ENCODE measurements at places on chromosomes 16 and 17.

DNA sequence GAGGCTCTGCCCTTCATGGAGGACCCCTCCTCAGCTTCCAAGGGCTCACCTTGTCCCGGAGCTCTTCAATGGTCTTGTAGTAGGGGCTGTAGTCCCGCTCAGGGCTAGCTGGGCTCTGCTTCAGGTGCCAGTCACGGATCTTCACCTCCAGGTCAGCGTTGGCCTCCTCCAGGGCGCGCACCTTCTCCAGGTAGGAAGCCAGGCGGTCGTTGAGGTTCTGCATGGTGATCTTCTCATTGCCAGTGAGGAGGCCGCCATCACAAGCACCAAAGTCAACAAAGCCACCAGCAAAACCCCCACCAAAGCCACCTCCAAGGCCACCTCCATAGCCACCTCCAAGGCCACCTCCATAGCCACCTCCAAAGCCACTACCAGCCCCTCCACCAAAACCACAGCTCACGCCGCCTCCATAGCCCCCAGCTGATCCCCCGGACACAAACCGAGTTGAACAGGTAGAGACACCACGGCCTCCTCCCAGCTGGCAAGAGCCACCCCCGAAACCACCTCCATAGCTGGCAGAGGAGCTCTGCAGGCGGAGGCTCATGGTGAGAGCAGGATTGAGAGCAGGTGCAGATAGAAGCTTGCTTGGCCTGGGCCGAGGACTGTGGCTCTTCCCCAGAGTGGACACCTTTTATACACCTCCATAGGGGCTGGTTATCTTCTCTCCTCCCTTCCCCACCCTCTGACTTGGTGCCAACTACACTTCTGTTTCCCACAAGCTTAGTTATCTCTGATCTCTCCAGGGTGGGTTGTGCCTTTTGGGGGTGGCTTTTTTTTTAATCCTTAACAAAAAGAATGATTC, at the start of gene KRT13:
KRT13 (minus strand) TSS at position 606 of the 802 bp plus-strand sequence; CDS start at position 544, 62 bp downstream.
- DNase-seq: no peak

DNA sequence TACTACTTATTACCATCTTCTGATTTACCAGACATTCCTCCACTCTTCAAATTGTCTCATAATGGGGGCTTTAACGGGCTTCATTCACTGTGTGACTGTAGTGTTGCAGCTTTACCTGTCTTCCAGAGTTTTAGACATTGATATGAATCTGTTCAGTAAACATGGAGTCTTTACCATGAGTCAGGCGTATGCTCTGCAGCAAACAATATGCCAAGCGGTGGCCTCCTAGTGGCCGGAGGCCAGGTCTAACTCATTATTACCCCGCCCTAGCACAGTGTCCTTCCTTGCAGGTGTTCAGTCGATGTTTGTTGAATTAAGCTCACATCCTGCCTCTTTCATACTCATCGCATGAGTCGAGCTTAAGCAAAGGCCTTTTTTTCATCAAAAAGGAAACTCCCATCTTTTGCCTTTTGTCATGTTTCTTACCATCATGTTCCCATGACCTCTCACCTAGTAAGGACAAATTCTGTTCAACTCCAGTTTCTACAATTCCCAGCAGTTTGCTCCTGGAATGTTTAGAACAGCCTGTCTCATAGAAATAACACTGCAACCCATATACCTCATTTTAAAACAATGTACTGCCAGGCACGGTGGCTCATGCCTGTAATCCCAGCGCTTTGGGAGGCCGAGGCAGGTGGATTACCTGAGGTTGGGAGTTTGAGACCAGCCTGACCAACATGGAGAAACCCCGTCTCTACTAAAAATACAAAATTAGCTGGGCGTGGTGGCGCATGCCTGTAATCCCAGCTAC, 39.4 kb downstream of the TUBD1 start:
- peak; percentile 88 for DNase-seq

- DNase-seq: peak; percentile 21
Observed at GRCh38 chr17:60102632-60103096, 23.9 kb upstream of the HEATR6 start.

- no peak for DNase-seq
Observed at GRCh38 chr16:56684256-56684925, 2.1 kb downstream of the MT1X start.

DNA sequence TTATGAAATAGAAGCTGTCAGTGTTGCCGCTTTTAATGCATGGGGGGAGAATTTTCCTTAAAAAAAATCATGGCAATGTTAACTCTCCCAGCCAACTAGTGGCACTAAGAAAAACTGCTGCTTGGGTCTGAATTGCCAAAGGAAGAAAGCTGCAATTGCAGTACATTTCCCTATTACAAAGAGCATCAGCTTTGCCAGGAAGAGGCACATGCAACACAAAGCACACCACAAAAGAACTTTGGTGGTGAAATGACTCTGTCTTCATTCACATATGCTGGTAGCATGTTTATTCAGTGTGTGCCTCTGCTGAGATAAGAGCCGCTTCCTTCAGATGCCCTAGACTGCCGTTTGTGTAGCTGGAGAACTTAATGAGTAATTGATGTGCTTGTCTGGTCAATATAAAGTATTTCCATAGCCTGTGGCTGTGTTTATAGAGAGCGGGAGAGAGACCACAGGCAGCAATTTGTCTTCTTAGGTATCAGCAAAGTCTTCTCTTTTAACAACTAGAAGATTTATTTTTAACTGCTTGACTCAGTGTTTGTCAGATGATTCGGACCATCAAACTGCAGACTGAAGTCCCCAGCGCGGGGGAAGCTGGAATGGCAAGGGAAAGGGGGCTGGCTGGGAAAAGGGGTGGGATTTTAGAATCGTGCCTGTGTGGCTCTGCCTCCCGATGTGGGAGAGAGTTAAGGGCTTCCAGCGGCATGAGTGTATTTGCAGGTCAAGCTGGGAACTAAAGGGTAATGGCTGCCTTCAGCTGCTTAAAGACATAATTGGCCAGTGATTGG, 115.1 kb downstream of the MRTFB start:
- peak; percentile 3 for DNase-seq

- no peak for DNase-seq
Observed at GRCh38 chr17:83176623-83177583, 97.5 kb downstream of the METRNL start.

DNA sequence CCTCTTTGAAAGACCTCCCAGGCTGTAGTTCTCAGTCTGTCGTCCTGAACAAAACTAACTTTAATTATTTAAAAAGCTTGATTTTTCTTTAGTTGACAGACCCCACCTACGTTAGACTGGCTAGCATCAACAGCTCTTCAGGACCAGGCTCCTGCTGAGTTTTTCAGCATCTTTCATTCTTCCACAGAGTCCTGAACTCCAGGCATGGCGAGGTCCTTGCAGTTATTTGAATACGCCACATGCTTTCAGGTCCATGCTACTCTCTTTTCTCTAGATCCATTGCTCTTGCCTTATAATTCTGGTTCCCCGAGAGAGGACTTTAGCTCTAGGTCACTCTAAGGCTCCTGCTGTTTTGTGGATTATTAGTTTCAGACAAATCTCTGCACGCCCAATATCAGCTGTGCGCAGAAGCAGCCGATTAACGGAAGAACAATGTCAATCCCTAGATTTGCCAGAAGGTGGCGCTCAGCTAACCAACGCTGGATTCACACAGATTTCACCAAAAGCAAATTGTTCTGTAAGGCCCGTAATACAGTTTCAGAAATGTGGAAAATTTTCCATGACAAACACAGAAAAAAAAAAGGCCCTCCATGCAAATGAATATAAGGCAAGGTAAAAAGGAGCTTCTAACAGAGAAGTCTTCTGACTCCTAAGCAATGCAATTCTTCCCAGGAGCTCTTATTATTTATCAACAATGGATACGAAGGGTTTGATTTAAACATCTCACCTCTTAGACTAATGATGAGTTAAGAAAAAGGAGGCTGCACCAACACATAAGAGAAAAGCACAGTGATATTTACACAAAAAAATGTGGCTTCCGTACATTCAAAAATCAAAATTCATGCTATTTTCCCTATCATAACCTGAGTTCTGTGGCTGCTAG, 33.5 kb upstream of the BCO1 start:
- DNase-seq: peak; percentile 53

DNA sequence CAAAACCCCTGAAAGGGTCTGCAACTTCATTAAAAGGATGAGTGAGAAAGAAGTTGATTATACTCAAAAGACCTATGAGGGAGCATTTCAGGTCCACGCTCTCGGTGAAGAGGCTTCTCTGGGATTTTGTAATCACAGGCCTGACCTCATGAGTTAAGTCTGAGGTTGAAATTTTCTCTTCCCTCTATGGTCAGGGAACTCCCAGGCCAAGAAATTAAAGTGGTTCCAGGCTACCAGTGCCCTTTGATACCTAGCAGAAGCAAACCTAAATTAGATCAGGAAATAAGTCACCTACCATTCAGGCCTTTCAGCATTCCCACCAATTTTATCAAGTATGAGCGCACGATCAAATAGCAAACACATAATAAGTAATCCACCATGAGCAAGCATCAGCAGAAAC, 27.9 kb downstream of the MBTD1 start:
- no peak for DNase-seq

GRCh38 chr16:3656491-3657468, 2.3 kb downstream of the DNASE1 start:
- peak; percentile 0 for DNase-seq

- no peak for DNase-seq
Observed at GRCh38 chr17:1641065-1641403, 4.5 kb downstream of the SCARF1 start.

DNA sequence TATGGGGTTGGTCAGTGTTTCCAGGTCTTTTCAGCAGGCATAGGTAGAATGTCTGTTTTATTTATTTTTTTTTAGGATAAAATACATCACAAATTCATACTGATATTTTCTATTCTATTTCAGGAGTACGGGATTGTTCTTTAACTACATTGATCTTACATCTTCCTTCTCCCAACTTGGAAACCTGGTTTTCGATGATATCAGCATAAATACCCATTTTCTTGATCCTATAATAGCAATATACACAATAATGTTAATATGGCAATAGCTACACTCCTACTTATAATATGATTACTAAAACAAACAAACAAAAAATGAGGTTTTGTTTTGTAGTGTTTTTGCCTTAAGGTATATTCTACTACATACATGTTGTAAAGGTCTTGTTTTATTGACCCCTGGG, 962.4 kb upstream of the GOT2 start:
- DNase-seq: no peak

- no peak for DNase-seq
Observed at GRCh38 chr17:70314096-70314495, 144.8 kb downstream of the KCNJ2 start.

- DNase-seq: no peak
Observed at GRCh38 chr17:77097631-77098180, 43.1 kb upstream of the SEC14L1 start.

DNA sequence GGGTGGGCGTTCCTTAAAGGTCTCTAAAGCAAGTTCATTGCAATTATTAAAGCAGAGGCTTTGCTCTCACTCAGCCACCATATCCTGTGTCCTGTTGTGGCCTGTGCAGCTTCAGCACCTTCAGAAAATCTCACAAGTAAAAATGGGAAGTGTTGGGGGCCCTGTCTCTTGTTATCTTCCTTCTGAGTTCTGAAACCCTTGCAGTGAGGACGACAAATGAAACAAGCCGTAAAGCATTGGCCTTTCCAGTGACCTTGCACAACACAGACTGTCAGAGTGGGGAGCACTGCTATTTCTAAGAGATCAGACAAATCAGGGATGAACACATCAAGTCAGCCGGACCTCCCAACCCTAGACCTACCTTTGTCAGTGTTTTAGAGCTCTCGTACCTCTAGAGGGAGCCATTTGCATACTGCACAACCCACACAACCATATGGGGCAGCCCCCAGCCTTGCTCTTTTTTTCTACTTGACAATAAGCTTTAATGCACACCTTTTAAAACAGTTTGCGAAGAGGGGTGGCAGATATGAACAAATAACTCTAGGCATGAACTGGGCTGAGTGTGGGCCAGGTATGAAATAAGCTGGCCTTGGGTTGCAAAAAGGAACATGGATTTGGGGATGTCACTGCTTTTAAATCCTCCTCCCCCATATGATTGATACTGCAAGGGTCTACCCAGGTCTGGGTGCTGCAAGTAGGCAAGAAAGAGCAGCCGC, 89.8 kb downstream of the KATNIP start:
- DNase-seq: peak; percentile 63

DNA sequence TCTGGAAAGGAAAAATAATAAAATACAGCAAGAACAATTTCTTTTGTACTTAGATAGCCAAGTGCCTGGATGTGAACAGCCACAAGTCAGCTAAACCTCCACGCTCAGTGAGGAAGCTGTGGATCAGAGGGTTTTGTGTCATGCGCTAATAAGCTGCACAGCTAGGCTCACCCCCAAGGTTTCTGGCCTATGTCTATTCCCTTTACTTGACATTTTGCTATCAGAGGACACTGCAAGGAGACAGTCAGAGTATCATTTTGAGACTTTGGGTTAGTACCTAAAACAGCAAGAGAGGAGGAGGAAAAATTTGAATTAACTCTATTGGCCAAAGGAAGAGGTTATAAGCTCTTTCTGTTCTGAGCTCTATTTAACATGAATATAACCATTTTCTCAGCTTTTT, 139.3 kb downstream of the KCNJ2 start:
- DNase-seq: no peak
